ENCODE measurements at places on chromosomes 6 and 20. TPM values are rescaled to one million over a fixed set of nuclear protein-coding genes. Genes with fewer than 3 reads are reported as not detected.

ENPP5 gene
- total RNA-seq: not detected

EYS gene
- total RNA-seq: not detected

BLOC1S5 gene
- total RNA-seq: 19.8 TPM

KIAA1586 gene
- total RNA-seq: 19.5 TPM

CPXM1 gene
- 0.38 TPM for total RNA-seq

BPIFA1 gene
- total RNA-seq: not detected

TFAP2C gene
- under 0.01 TPM for total RNA-seq

REM1 gene
- total RNA-seq: not detected

LY86 gene
- total RNA-seq: not detected

MMP24 gene
- total RNA-seq: 0.38 TPM

NKX2-4 gene
- not detected for total RNA-seq

HLA-DRA gene
- total RNA-seq: 2.9 TPM

VSTM2L gene
- under 0.01 TPM for total RNA-seq

EYA4 gene
- not detected for total RNA-seq

ELOVL2 gene
- not detected for total RNA-seq
